ENCODE measurements at places on chromosomes 3 and 15. TPM values are rescaled to one million over a fixed set of nuclear protein-coding genes. Genes with fewer than 3 reads are reported as not detected.

- peak; percentile 40 for DNase-seq
Observed at GRCh38 chr3:71629711-71630110, 46.2 kb upstream of the FOXP1 start.

The SNURF gene
- 39.3 TPM for total RNA-seq

The C3orf85 gene
- not detected for total RNA-seq

The SCN11A gene
- 0.09 TPM for total RNA-seq

The CIDEC gene
- total RNA-seq: 5.0 TPM

GRCh38 chr15:49200347-49200746 lies 30.3 kb downstream of the GALK2 start:
- DNase-seq: no peak

GRCh38 chr3:43892061-43892460 lies 201.3 kb downstream of the ABHD5 start:
- no peak for DNase-seq

- no peak for DNase-seq
Observed at GRCh38 chr3:197613199-197613598, 57.4 kb upstream of the BDH1 start.

DNA sequence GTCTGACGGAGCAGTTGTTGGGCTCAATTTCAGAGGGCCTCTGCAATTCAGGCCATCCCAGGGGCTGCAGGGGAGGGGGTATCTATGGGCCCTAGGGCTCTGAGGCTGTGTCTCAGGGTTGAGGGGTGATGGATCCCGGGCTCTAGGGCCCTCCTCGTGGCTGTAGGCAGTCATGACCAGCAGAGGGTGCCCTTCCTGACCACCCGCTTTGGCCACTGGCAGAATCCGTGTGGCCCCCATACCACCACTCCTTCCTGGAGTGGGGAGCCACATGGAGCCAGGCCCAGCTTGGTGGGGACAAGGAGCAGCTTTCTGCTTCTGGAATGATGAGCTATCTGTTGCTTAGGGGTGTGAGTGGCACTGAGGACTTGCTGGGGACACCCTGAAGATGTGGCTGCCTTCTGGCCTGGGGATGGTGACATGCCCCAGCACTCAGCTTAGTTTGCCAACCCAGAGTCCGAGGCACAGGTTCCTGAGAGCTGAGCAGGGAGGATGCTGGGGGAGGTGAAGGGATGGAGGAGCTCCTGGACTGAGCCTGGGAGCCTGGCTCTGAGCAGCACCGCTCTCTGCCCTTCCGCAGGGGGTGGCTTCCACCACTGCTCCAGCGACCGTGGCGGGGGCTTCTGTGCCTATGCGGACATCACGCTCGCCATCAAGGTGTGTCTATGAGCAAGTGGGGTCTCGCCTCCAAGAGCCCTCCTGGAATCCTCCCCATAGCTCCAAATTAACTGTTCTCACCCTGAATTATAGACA lies 20.2 kb downstream of the HDAC11 start:
- no peak for DNase-seq

DNA sequence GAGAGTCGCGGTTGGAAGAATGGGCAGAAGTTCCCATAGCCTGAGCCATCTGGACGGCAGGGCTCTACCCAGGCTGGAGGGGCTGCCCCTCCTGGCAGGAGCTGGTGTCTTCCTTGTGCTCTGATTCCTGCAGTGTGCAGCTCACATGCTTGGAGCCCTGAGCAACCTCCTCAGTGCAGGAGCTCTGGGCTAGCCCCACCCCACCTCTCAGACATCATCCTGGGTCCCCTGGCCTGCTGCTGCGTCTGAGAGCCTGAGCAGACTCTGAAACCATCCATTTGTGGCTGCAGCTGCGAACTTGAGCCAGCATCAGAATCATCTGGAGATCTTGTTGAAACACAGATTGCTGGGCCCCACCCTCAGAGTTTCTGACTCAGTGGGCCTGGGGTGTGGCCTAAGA lies 42.8 kb downstream of the POMGNT2 start:
- no peak for DNase-seq

The RASL12 gene
- total RNA-seq: 17.5 TPM

The FAM43A gene
- total RNA-seq: 8.9 TPM

DNA sequence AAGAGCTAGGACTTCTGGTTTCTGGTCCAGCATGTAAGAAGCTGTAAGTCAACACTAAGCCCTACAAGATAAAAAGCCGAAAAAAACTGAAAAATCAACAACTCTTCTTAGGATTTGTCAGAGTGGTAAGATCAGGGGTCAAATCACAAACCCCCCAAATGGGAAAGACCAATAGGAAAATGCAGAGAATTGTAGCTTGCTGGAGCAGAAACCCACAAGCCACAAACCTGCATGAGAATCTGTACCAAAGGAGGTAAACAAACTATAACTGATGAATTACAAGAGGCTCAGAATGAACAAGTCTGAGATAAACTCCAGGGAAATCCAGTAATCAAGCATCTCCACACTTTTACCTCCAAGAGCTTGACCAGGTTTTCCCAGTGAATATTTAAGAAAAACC lies 36.0 kb downstream of the RFX7 start:
- DNase-seq: no peak

The SNTN gene
- total RNA-seq: not detected

DNA sequence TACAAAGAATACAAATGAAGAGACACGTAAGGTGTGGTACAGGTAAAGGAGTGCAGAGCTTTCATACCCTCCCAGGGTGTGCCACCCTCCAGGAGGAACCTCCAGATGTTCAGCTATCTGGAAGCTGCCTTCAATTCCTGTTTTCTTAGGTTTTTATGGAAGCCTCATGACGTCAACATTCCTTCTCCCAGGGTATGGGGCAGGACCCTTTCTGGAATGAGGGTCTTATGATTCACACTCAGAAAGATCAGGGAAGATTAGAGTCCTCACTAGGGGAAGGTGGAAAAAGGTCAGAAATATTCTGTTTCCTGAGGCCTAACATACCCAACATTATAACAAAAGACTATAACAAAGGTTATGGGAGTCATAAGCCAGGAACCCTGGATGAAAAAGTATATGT lies 99.8 kb upstream of the PLCL2 start:
- no peak for DNase-seq

The SMAD6 gene
- 50.5 TPM for total RNA-seq

GRCh38 chr3:111768571-111769100 lies 90.4 kb upstream of the PHLDB2 start:
- peak; percentile 27 for DNase-seq

DNA sequence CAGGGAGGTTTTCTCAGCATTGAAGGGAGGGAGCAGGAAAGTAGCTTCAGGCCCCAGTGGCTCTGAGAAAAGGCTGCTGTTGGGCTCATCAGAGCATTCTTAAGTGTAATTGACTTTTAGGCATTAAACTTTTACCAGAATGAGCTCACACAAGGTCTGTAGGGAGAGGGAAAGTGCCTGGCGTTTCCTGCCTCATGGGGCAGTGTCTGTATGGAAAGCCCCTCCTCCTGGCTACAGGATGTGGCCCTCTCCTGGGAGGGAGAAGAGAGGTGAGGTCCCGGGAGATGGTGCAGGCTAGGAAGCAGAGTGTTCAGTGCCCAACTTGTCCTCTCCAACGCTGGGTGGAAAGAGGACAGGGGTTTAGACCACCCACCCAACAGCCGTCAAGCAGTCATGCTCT lies 21.3 kb upstream of the SCN10A start:
- no peak for DNase-seq

GRCh38 chr3:160126761-160127160 lies 98.5 kb upstream of the C3orf80 start:
- DNase-seq: no peak

Data from mucosa of gallbladder (tissue), 1 donor.